ENCODE measurements at places on chromosomes 7 and 10.

DNA sequence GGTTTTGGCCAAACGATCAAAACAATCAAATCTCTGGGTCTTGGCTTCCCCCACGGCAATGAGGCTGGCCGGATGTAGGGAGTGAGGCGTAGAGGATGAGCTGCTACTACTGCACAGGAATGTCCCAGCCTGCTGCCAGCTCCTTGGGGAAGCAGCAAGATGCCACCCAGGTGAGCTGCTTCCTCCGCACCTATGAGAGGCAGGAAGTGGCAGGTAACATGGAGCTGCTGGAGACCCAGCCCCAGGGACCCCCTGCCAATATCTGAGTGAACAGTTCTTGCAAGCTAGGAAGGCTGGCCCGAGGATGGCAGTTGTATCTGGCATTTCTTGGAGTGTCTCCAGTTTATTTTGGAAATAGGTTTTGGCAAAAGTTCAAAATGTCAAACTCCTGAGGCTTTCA, 413.5 kb downstream of the DNAJB6 start:
- DNase-seq = no peak

DNA sequence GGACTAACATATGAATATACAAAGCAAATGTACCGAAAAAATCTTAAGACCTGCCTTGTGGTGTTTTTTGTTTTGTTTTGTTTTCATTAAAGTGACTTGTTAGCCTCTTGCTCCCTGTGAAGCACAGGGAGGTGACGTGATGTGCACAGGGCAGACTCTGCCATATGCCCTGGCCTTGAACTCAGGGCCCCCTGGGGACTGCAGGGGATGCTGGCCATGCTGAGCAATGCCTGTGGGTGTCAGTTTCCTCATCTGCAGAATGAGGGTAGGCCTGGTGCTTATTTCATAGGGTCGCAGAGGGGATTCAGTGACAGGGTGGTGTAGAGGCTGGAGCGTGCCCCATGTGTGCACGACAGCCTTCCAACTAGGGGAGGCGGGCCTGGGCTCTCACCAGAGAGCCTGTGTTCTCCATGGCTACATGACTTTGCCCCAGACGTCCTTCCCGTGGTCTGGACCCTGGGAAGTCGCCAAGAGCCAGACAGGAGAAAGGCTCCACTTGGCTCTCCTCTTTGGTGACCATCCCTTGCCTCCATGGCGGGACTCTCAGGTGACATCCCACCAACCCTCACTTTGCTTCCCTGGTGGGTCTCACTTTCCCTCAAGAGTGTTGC, 14.5 kb downstream of the EGFR start:
- DNase-seq = no peak

GRCh38 chr7:5613607-5614006, 167.9 kb downstream of the RNF216 start:
- DNase-seq = no peak

- DNase-seq = no peak
Observed at GRCh38 chr10:66292922-66293321, 632.9 kb upstream of the LRRTM3 start.

DNA sequence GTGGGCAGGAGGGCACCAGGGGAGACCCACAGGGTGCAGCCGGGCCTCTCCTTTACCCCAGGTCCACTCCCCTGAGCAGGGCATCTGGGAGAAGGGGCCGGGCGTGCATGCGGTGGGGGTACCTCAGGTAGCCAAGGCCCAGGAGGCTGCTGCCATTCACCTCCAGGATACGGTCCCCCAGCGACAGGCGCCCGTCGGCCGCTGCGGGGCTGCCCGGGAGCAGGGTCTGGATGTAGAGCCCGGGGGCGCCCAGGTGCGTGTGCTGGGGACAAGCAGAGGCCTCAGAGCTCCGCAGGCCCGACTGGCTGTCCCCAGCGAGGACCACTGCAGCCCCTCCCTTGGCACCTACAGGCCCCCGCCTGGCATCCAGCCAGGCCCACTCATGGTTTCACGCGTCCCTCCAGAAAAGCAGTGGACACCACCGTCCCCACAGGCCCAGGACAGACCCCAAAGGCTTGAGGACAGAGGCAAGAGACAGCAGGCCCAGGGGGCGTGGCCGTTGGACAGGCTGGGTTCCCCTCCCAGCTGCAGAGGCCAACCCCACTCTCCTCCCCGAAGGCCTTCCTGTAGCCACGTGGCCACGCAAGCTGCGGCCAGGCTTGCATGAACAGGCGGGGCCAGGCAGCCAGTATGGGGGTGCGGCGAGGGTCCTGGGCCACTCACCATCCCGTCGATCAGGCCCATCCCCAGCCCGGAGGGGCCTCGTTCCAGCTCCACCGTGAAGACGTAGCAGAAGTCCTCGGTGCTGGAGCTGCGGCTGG, 24.3 kb downstream of the AP5Z1 start:
- no peak for DNase-seq

DNA sequence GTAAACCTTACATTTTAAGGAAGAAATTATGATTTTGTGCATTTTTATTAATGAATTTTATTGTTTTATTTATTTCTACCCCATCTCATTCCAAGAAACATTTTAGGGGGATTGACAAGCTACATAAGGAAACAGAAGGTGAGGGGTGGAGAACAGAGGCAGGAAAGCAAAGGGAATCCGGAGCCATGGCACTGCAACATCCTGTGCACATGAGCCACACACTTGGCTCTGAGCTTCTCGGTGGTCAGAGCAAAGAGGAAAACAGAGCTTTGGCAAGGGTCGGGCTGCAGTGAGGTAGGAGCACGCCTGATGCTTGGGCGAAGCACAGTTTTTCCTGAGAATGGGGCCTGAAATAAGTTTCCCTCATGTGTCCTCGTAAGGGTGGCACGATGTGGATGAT, 68.9 kb downstream of the COL13A1 start:
- DNase-seq = no peak

- no peak for DNase-seq
Observed at GRCh38 chr7:80517282-80517747, 5.5 kb upstream of the GNAT3 start.
